ENCODE measurements at places on chromosomes 4 and X.

DNA sequence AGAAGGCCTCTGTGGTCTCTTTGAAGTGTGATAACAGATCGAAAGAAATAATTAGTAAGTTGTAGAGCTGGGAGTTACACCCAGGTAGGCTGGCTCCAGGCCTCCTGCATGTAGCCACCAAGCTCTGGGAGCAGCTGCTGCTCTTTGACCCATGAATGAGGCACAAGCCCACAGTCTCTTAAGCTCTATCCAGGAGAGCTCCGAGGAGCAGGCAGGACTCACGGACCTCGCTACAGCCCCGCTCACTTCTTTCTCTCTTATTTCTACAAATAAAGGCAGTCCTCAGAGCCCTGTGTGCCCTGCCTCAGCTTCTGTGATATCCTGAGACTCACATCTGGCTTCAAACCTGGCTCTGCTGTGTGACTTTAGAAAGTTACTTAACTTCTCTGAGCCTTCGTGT, 86.9 kb downstream of the EVC start:
- no peak for DNase-seq

DNA sequence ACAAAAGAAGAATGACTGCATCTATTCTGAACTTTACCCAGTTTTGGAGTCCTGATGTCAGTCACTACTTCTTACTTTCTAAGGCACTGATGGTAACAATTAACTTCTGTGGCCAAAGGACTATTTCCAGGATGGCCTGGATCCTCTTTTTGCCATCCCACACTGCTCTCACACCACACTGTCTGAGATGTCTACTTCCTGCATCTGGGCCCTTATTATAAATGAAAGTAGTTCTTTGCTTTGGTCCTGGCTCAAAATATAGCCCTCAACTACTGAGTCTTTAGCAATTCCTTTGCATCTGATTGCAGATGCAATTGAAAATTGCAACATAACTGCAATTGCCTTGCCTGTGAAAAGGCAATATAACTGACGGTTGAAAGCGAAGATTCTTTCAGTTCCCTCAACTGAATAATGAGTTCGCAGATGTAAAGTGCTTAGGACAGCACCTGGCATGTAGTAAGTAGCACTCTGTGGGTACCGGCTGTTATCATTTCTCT, 44.2 kb downstream of the COQ2 start:
- no peak for DNase-seq

DNA sequence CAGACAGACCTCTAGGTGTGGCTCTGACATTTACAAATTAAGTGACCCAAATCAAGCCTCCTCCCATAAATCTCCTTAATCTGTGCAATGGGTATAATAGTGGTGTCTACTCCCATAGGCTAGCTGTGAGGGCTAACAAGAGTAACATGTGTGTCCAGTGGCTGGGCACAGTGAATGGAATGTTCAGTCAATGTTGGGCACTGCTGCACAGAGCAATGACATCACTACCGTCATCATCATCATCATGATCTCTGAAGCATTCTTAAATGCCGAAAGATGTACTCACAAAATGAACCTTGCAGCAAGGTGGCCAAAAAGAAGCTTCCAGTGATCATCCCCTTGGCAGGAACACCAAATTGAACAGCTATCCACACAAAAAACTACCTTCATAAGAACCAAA, 43.5 kb downstream of the CHRNA9 start:
- DNase-seq, result no peak

GRCh38 chr4:61335241-61335763, 135.2 kb downstream of the ADGRL3 start:
- DNase-seq, result no peak

DNA sequence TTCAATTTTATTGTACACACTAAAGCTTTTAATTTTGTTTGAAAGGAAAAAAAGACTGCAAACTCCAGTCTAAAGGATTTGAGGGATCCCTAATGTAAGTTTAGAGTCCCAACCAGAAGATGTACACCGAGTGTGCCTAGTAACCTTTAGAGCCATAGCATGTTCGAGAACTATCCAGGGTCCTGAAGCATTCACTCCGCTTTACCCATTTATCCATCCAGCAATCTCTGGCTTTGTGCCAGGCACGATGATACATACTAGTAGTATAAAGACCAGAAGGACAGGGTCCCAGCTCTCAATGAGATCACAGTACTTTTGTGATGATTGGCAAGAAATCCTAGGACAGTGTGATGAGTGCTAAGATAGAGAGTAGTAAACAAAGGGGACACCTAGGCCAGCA, 168.7 kb downstream of the STK32B start:
- DNase-seq, result no peak

GRCh38 chrX:16910376-16910775, 36.1 kb upstream of the REPS2 start:
- no peak for DNase-seq
